NCI-H2081 treated with DMSO at 0.1 percent for 48 hours (cell line): ENCODE measurements at places on chromosomes 3 and 15.

DNA sequence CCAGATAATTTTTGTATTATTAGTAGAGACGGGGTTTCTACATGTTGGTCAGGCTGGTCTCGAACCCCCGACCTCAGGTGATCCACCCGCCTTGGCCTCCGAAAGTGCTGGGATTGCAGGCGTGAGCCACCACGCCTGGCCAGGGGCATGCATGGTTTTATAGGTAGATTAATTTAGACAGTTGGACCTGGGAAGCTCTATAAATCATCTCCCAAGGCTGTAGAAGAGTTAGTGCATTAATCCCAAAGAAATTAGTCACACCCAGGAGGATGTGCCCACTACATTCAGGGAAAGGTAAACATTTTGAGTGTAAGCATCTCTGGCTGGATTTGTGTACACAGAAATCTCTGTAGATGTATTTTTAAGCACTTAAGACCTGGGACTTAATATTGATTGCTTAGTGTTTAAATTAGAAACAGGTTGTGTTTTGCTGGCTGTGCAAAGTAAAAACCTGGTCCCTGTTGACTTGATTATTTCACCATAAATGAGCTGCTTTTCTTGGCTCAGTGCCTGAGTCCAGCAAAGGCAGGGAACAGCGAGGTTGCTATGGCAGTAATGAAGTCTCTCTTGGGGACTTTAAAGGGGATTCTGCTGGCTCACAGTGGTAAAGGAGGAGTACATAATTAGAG lies 19.2 kb downstream of the EXOSC7 start:
- no peak for DNase-seq

DNA sequence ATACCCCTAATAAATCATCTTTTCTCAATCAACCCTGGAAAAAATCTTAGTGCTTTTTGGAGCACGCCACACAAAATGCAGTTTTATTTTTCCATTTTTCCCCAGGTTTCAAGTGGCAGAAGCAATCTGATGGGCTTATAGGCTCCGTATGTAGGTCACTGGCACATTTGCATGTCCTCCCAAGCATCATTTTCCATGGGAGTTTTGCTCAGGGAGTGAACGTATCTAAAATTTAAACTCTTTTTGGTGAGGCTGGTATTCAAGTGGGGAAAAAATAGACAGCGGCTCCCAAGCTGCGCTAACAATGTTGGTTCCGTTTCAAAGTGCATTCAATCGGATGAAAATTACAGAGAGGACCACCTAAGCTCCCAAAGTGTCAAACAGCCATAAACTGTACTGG lies 233.4 kb downstream of the MEX3B start:
- DNase-seq = no peak

DNA sequence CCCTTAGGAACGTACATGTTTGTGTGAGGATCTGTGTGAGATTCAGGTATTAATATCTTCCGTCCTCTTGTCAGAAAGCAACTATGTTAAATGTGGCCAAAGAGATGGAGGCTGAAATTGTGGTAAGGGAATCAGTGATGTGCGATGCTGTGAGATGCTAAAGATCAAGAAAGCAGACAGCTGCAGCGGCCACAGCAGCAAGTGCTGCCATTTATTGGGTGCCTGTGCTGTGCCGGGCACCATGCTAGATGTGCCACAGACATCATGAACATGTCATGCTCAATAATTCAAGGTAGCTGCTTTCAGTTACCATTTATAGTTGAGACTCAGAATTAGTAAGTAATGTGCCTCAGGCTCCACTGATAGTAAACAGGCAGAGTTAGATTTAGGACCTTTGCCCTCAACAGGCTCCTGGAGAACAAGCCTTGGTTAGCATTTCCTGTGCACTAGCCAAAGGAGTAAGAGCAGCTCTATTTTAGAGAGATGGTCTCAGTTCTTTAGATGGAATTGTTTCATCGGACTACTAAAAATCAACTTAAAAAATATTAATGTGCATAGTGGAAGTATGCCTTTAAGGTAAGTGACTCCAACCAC lies 24.9 kb downstream of the LARS2 start:
- no peak for DNase-seq

GRCh38 chr3:164048451-164048850 lies 1029.8 kb downstream of the SI start:
- DNase-seq = no peak
